ENCODE measurements at places on chromosomes 11 and 22.

DNA sequence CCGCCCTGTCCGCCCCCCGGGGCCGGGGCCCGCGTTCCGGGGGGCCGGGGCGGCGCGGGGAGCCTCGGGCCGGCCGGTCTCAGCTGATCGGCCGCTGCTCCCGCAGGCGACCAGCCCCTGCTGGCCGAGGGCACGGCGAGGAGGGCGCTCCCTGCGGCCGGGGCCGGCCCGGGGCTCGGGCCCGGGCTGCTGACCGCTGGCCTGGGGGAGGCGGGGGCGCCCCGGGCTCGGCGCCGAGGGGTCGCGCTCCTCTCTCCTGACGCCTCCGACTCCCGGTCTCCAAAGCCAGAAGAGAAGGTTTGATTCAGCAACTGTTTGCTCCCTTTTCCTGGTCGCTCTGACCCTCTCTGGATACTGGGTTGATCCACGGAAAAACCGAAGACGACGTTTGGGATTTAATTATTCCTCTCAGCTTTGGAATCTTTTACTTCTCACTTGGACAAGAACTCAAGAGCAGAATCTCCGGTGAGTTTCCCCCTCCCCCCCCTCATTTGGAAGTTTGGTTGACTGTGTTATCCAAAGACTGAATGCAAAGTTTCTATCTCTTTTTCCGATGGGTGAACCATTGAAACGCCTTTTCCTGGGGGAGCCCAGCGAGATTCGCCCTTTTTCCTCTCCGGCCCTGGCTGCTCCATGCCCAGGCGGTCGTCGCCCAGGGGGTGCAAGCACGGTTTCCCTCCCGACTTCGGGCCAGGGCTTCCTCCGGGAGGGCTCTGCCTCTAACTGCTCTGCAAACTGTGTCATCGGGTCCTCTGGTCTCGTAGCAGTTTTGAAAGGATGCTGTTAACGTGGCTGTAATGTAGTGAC is 725 bp downstream of the KDM2A start:
- no peak for DNase-seq

GRCh38 chr11:72598466-72598865 is 75.8 kb downstream of the PDE2A start:
- DNase-seq: no peak

- DNase-seq: no peak
These were observed 17.4 kb downstream of the LRRC32 start for GRCh38 chr11:76653012-76653673.

- DNase-seq: no peak
These were observed 17.6 kb downstream of the SELENOO start for GRCh38 chr22:50218153-50218995.

GRCh38 chr11:35615921-35616900 is 2.0 kb upstream of the FJX1 start:
- no peak for DNase-seq

DNA sequence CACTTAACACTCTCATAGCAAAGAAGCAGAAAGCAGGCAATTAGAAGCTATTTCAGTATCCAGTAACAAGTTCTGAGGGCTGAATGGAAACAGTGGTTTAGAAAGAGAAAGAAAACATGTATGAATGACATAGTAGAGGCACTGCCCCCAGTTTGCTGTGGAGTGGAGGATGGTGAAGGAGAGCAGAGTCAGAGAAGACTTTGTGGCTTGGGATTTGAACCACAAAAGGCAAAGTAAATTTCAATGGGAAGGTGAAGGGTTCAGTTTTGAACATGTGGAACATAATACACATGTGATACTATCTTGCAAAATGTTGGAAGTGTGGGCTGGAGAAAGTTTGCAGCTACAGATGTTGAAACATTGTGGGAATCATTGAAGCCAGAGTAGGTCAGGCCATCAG is 81.4 kb downstream of the SNX19 start:
- no peak for DNase-seq

GRCh38 chr11:125072218-125072960 is 9.3 kb downstream of the SLC37A2 start:
- DNase-seq: no peak

GRCh38 chr11:71192629-71193028 is 59.7 kb downstream of the SHANK2 start:
- no peak for DNase-seq

Measured in right renal cortex interstitium (tissue), 3 donors.